Fibroblast of lung (primary cell): ENCODE measurements at places on chromosomes 5 and 9. TPM values are rescaled to one million over a fixed set of nuclear protein-coding genes. Genes with fewer than 3 reads are reported as not detected.

The C9orf43 gene
- total RNA-seq: 0.50 and 0.51 TPM in 2 replicates

DNA sequence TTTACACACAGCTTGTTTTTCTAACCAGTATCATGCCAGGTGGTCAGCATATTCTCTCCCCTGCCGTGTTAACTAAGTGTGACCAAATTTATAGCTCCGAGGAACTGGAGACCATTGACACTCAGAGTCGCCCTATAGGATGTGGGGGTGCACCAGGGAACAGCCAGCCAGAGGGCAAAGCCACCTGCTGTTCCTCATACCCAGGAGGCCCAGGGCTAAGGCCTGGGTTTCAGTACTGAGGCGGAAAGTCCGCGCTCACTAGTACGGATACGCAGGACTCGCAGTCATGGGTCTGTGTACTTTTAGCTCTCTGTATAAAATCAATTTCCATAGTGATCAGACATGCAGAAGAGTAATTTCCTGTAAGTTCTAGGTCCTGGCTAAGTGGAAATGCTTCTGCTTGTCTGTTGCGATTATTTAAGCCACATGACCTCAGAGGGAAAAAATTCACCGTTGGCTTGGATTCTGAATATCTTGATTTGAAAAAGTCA, 247.0 kb downstream of the AOPEP start:
- H3K4me3 ChIP-seq: no peak overlapping the region
- no peaks in the 10 kb centered on the region for H3K36me3 ChIP-seq
- H3K27me3 ChIP-seq: no peaks in the 10 kb centered on the region
- H3K27ac ChIP-seq: no peak overlapping the region

DNA sequence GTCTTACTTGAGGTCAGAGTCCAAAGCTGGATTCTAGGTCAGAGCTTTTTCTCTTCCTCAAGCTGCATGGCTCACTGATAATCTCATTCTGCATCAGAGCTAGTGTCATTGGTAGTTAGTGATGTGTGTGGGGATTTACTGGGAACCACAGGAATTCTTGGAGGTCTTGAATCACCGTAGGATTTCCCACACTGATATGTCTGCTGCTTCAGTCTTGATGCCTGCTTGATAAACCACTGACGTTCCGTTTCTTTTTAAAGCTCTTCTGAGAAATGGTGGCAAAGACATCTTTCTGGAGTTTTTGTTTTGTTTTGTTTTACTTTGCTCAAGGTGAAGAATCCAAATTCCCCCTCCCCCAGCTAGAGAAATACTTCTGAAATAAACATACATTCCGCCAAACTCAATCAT, 1.2 kb upstream of the GARIN3 start:
- no peak overlapping the region for H3K27ac ChIP-seq
- DNase-seq: no peak

- H3K27ac ChIP-seq: peak overlapping the region; percentile 99
- peak; percentile 78 for DNase-seq
- H3K27me3 ChIP-seq: no peaks in the 10 kb centered on the region
- H3K36me3 ChIP-seq: peaks cover 2% of the 10 kb centered on the region
- peaks cover 23% of the 10 kb centered on the region for H3K4me1 ChIP-seq
- peak overlapping the region; percentile 96 for H3K4me3 ChIP-seq
Observed at GRCh38 chr9:70411121-70411929, 3.1 kb downstream of the KLF9 start.

DNA sequence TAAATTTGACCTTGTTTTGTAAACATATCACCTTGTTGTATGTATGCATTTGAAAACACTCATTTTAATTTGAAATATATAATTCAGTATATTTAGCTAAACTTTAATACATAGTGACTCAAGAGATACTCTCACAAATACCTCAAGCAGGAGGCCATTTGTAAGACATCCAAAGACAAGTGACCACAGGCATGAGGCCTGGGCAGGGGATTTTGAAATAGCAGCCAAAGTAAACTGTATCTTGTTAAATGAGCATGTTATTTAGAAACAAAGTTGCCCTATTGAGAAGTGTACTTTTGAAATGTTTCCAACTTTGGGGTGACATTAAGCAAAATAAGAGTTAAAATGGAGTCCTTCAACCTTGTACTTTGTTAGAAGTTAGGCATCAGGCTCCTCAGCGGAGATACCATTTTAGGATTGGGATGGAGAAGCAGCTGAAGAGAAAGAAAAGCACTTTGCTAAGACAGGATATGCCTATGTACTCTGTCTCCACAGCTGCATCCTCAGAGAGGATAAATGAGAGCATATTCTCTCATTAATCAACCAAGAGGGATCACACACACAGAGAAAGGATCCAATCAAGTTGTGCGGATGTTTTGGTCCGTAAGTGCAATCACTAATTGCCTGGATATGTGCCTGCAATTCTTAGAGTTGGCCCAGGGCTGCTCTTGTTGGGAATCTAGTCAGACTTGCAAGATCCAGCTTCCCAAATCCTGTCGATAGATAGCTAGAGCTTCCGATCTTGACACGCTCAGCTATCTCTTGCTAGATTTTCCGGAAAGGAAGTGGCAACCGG, 157.5 kb upstream of the HAPLN1 start:
- H3K27ac ChIP-seq: no peak overlapping the region
- H3K4me3 ChIP-seq: no peak overlapping the region
- H3K4me1 ChIP-seq: no peaks in the 10 kb centered on the region
- DNase-seq: peak; percentile 43

GRCh38 chr9:85451680-85452079, 290.1 kb downstream of the AGTPBP1 start:
- no peak for DNase-seq
- H3K27me3 ChIP-seq: no peaks in the 10 kb centered on the region
- no peaks in the 10 kb centered on the region for H3K4me1 ChIP-seq
- H3K4me3 ChIP-seq: no peak overlapping the region
- no peak overlapping the region for H3K27ac ChIP-seq
- no peaks in the 10 kb centered on the region for H3K36me3 ChIP-seq

- no peaks in the 10 kb centered on the region for H3K27me3 ChIP-seq
- DNase-seq: no peak
- no peak overlapping the region for H3K4me3 ChIP-seq
- no peaks in the 10 kb centered on the region for H3K4me1 ChIP-seq
Observed at GRCh38 chr9:1837453-1838084, 177.6 kb upstream of the SMARCA2 start.

The SLC24A2 gene
- under 0.01 TPM in 2 replicates for total RNA-seq

- H3K27ac ChIP-seq: no peak overlapping the region
- no peaks in the 10 kb centered on the region for H3K27me3 ChIP-seq
- no peak overlapping the region for H3K4me3 ChIP-seq
- peak; percentile 28 for DNase-seq
Observed at GRCh38 chr5:81579262-81579924, 171.5 kb downstream of the SSBP2 start.

DNA sequence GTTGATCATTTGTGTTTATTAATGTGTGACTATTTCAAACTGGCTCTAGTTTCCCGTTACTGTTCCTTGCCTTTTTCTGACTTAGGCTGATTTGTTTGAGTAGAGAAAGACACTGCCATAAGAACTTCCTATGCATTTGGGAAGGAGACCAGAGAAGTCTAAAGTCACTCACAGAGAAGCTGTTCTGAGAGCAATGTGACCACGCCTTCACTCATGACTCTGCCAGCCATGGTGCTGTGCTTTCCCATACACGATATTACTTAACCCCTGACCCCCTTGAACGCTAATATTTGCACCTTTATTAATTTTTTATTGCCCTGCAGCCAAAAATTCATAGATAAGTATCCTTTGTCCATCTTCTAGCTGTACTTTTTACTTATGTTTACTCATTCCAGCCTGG, 20.9 kb downstream of the SLC28A3 start:
- H3K4me1 ChIP-seq: no peaks in the 10 kb centered on the region
- no peak overlapping the region for H3K27ac ChIP-seq
- H3K4me3 ChIP-seq: no peak overlapping the region
- DNase-seq: no peak
- no peaks in the 10 kb centered on the region for H3K36me3 ChIP-seq

The GRK6 gene
- total RNA-seq: 13.1 and 15.0 TPM in 2 replicates

- peak; percentile 40 for DNase-seq
- no peaks in the 10 kb centered on the region for H3K4me1 ChIP-seq
- H3K4me3 ChIP-seq: no peak overlapping the region
Observed at GRCh38 chr5:130034566-130035210, 130.4 kb downstream of the CHSY3 start.

The MARVELD2 gene
- total RNA-seq: 1.3 and 2.5 TPM in 2 replicates

GRCh38 chr9:98576354-98576753, 132.4 kb downstream of the GABBR2 start:
- no peaks in the 10 kb centered on the region for H3K36me3 ChIP-seq
- no peak for DNase-seq
- no peaks in the 10 kb centered on the region for H3K4me1 ChIP-seq
- H3K27me3 ChIP-seq: peaks cover 2% of the 10 kb centered on the region

- no peaks in the 10 kb centered on the region for H3K36me3 ChIP-seq
- no peaks in the 10 kb centered on the region for H3K4me1 ChIP-seq
- no peaks in the 10 kb centered on the region for H3K27me3 ChIP-seq
- H3K4me3 ChIP-seq: no peak overlapping the region
- DNase-seq: no peak
Observed at GRCh38 chr5:170769246-170769645, 14.3 kb upstream of the GABRP start.

DNA sequence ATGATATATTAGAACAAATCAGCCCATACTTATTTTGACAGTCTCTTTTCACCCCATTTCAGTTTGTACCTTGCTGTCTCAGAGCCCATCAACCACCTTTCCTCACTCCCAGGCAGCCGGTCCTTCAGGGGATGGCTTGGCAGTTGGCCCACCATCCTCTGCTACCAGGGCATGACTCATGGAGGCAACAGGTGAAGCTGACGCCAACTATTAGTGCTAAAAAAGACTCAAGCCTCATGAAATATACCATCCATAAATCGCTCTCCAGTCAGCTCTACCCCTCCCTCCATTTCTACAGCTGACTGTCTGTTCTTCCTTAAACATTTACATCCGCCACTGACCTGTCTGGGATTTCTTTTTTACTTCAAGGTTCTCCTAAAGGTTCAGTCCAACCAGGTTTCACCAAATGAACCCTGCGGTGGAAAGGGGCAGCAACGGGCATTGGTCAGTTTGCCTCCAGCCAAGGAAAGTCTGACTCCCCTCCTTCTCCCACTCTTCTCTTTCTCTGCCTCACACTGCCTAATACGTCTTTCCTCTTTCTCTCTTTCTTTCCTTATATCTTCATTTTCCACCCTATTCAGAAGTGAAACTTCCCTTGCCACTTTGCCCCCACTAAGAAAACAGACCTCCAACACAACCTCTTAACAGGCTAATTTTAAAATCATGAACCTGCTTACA, 439.1 kb downstream of the RAB3C start:
- H3K4me3 ChIP-seq: no peak overlapping the region
- no peak for DNase-seq
- H3K4me1 ChIP-seq: no peaks in the 10 kb centered on the region
- H3K27ac ChIP-seq: no peak overlapping the region
- no peaks in the 10 kb centered on the region for H3K27me3 ChIP-seq

GRCh38 chr5:122083535-122083934, 5.5 kb upstream of the LOX start:
- no peak overlapping the region for H3K4me3 ChIP-seq
- no peak overlapping the region for H3K27ac ChIP-seq
- peaks cover 4% of the 10 kb centered on the region for H3K4me1 ChIP-seq
- no peaks in the 10 kb centered on the region for H3K36me3 ChIP-seq
- DNase-seq: no peak

DNA sequence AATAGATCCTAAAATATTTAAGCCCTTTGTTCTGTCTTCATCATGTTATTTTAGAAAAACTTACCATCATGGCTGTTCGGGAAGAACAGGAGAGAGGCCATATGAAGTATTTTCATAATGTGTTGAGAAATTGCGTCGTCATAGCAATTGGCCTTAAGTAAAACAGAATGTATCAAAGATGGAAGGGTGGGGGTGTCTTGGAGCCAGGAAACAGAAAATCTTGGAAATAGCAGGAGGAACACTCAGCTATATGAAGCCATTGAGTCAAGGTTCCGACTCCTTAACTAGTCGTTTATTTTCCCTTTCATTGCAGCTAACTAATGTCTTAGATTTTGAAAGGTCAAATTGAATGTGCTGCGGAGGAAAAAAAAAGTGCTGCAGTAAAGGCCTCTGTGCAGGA, 1.3 kb downstream of the SPTAN1 start:
- no peaks in the 10 kb centered on the region for H3K36me3 ChIP-seq
- H3K27me3 ChIP-seq: no peaks in the 10 kb centered on the region
- peak; percentile 75 for DNase-seq
- peak overlapping the region; percentile 89 for H3K27ac ChIP-seq
- peaks cover 26% of the 10 kb centered on the region for H3K4me1 ChIP-seq

The SVEP1 gene
- 76.3 and 96.9 TPM in 2 replicates for total RNA-seq

The JAKMIP2 gene
- 0.51 and 1.3 TPM in 2 replicates for total RNA-seq

The PPP1R26 gene
- 8.7 and 8.9 TPM in 2 replicates for total RNA-seq

GRCh38 chr5:94890907-94891306, 272.4 kb downstream of the SLF1 start:
- H3K27me3 ChIP-seq: no peaks in the 10 kb centered on the region
- no peak for DNase-seq
- H3K36me3 ChIP-seq: no peaks in the 10 kb centered on the region
- no peak overlapping the region for H3K27ac ChIP-seq

The NR5A1 gene
- total RNA-seq: not detected in 2 replicates

DNA sequence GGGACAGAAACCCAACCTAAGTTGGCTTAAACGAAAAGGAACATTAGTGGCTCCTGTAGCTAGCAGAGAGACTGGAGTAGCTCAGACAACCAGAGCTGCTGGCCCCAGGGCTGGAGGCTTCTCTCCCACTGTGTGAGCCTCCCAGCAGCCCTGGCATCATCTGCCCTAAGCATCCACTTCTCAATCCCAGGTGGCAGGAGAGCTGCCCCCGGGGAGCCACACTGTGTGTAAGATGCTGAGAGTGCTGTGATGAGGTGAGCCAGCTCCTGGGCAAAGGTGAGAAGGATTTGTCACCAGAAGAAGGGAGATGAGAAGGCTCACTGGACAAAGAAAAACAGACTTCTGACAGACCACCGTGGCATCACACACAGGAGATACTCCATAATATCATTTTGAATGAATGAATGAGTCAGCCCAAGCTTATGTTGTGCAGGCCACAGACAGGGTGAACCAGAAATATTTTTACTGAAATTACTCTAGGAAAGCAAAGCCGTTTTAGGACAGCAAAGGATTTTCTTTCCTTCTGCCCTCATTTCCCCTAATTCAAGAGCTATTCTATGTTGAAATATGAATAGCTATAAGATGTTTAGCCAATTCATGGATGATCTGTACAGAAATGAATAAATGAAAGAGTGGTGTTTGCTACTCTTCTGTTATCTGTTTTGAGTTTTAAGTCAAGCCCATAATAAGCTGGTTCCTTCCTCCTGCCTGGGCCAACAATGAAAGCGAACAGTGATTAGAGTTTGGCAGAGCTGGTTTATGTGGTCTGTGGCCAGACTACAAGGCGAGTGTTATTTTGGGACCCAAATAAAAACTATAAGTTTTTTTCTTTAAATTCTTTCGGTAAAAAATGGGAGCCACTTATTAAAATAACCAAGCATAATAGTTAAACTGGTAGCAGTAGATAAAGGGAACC, 57.4 kb upstream of the ECM2 start:
- no peak for DNase-seq
- no peaks in the 10 kb centered on the region for H3K27me3 ChIP-seq
- H3K27ac ChIP-seq: no peak overlapping the region

- no peak overlapping the region for H3K4me3 ChIP-seq
- no peaks in the 10 kb centered on the region for H3K4me1 ChIP-seq
- H3K27ac ChIP-seq: no peak overlapping the region
- no peaks in the 10 kb centered on the region for H3K27me3 ChIP-seq
- no peaks in the 10 kb centered on the region for H3K36me3 ChIP-seq
Observed at GRCh38 chr5:179452356-179453230, 97.8 kb upstream of the RUFY1 start.

The PCBD2 gene
- 2.8 and 5.4 TPM in 2 replicates for total RNA-seq

The TMEM232 gene
- total RNA-seq: 5.6 and 7.4 TPM in 2 replicates

- DNase-seq: no peak
- H3K36me3 ChIP-seq: no peaks in the 10 kb centered on the region
Observed at GRCh38 chr5:112604732-112605630, 132.7 kb upstream of the APC start.

The CSF1R gene
- total RNA-seq: not detected in 2 replicates

The PRKACG gene
- total RNA-seq: not detected in 2 replicates
